GM12878 (cell line): ENCODE measurements at places on chromosomes 3 and 15.

DNA sequence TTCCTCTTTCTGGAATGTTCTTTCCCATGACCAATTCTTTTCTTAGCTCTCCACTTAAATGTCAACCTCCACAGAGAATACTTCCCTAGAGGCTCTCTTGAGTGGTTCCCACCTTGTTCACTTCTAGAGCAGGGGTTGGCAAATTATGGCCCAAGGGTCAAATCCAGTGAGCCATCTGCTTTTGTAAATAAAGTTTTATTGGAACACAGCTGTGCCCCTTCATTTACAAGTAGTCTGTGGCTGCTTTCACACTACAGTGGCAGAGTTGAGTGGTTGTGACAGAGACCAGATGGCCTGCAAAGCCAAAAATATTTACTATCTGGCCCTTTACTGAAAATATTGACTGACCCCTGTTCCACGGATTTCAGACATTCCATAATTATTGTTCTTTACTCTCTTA is 166.2 kb downstream of the WNT5A start:
- no peaks in the 10 kb centered on the region for H3K36me3 ChIP-seq
- H3K4me3 ChIP-seq, result no peak overlapping the region

GRCh38 chr3:131716007-131716406 is 213.2 kb upstream of the MRPL3 start:
- H3K4me1 ChIP-seq, result peaks cover 40% of the 10 kb centered on the region
- no peaks in the 10 kb centered on the region for H3K36me3 ChIP-seq
- H3K27me3 ChIP-seq, result no peaks in the 10 kb centered on the region

GRCh38 chr3:181076558-181076957 is 87.0 kb upstream of the DNAJC19 start:
- H3K4me1 ChIP-seq, result no peaks in the 10 kb centered on the region
- H3K27me3 ChIP-seq, result no peaks in the 10 kb centered on the region
- no peaks in the 10 kb centered on the region for H3K36me3 ChIP-seq

DNA sequence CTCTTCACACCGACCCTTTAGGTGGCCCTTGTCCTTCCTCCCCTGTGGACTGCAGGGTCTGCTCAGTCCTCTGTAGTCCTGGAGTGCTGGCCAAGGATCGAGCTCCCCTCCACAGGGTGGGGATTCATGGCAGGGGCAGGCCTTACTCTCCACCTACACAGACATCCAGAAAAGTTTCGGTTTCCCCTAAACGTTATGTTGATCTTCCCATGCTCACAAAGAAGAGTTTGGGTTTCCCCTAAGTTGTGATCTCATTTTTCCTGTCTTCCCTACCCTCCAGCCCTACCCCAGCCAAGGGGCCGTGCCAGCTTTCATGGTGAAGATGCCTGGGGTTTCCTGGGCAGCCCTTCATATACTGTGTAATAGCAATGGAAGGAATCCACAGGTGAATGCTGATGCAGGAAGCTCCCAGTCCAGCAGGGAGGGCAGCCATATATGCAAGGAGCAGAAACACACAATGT is 10.3 kb downstream of the STOML1 start:
- no peak for DNase-seq
- H3K4me1 ChIP-seq, result peaks cover 41% of the 10 kb centered on the region
- H3K4me3 ChIP-seq, result no peak overlapping the region
- no peaks in the 10 kb centered on the region for H3K27me3 ChIP-seq
- H3K36me3 ChIP-seq, result no peaks in the 10 kb centered on the region; the same call in 1 of the 2 replicates
- H3K27ac ChIP-seq, result peak overlapping the region; percentile 93

DNA sequence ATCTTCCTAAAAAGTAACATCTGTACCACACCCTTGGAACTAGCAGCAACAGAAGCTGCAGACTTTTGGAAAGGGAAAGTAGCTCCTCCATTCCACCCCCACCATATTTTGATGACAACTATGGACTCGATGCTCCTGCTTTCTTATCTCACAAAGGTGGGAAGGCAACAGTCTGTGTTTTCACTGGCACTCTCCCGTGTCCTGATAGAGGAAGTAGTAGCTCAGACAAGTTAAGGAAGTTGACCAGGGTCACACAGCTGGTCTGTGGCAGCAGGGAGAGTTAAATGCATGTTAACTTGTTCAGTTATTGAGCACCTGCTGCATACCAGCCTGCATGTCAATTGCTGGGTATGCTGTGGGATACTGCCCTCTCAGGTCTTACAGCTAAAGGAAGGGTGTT is 33.1 kb downstream of the BHLHE40 start:
- H3K27me3 ChIP-seq, result no peaks in the 10 kb centered on the region
- no peak for DNase-seq
- peak overlapping the region; percentile 89 for H3K27ac ChIP-seq
- peaks cover 72% of the 10 kb centered on the region for H3K4me1 ChIP-seq

DNA sequence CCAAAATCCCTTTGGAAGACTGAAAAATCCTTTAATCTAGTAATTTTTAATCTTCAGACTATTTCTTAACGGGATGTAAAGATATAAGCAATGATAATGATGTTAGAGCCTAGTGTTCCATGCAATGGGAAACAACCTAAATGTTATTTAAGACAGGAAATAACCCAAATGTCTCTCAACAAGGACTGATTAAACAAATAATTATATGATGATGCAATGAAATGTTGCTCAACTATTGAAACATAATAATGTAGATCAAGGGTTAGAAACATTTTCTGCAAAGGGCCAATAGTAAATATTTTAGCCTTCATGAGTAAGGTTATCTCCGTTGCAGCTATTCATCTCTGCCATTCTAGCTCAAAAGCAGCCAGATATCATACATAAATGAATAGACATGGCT is 275.4 kb downstream of the NEK10 start:
- H3K27me3 ChIP-seq, result no peaks in the 10 kb centered on the region
- H3K4me3 ChIP-seq, result no peak overlapping the region
- no peaks in the 10 kb centered on the region for H3K36me3 ChIP-seq
- H3K27ac ChIP-seq, result no peak overlapping the region
- no peaks in the 10 kb centered on the region; the same call in 1 of the 2 replicates for H3K4me1 ChIP-seq

DNA sequence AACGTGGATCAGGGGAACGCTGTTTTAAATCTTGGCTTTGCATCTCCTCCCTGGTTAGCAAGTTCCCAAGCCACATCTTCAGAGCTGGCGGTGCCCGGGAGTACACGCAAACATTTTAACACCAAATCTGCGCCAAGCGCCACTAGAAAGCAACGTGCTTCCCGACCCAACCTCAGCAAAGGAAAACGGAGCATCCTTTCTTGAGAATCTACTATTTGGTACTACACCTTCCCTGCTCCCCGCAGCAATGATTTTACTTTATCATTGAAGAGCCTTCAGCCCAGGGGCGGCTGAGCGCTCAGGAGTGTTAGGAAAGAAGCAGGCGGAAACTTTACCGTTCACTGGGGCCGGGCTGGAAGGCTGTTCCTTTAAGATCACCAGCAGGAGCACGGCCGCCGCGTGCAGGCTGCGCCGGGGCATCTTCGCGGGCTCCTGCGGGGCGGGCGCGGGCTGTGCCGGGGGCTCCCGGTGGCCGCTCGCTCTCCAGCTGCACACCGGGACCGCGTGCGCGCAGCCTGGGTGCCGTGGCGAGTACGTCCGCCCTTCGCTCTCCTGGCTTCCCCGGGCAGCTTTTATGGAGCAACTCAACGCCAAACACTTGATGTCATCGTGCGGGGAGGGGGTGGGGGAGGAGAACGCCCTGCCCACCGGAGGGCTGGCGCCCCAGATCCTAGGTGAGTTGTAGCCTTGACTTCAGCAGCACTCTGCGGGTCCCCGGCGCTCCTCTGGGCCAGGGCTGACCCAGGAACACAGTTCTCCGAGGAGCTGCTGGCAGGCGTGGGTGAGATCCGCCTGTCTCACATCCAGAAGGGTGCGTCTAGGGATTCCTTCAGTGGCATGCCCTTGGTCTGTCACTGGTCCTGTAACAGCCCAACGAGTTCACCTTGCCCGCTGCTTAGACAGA is at the start of gene CA12:
TSS of gene CA12 (minus strand) at position 546 of the 904 bp plus-strand sequence. CDS start at position 420, 126 bp downstream.
- no peak for DNase-seq
- H3K27me3 ChIP-seq, result peaks cover 2% of the 10 kb centered on the region
- H3K4me3 ChIP-seq, result no peak within 1 kb of the TSS
- no peak within 1 kb of the TSS for H3K27ac ChIP-seq
